ENCODE measurements at places on chromosomes 2 and 18.

DNA sequence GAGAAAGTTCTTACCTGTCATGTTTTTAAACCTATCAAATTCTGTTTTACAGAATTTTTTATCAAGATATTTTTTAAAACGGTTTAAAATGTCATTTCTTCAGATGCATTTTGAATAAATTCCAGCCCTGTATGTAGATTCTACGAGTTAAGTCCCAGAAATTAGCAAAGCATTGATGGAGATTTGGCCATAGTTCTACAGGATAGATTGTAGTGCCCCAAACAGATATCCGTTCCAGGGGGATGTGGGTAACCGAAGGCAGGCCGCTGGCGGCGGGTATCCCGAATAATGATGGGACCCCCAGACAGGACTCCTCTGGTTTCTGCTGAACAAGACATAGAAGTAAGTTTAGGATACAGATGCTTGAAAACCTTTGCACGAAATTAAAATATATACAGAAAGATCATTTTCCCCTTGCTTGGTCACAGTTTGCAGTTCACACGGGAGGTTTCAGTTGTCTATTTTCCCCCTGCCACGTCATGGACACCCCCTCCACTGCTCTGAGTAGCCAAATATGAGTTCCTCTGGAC is 755 bp downstream of the NOL4 start:
- DNase-seq: no peak

DNA sequence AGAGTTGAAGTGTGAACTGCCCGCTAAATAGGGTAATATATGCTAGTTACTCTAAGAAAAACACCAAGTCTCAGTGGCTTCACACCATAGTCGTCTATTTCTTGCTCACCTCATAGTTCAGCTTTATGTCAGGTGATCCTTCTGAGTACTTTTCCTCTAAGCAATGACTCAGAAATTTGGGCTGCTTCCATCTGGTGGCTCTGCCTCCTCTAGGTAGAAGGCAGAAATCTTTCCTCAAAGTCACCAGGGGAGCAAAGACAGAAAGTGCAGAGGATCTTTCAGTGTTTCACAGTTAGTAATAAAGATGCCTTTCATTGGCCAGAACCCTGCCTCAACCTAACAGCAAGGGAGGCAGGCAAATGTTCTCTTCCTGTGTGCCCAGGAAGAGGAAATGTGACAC is 17.3 kb downstream of the CDH20 start:
- no peak for DNase-seq

DNA sequence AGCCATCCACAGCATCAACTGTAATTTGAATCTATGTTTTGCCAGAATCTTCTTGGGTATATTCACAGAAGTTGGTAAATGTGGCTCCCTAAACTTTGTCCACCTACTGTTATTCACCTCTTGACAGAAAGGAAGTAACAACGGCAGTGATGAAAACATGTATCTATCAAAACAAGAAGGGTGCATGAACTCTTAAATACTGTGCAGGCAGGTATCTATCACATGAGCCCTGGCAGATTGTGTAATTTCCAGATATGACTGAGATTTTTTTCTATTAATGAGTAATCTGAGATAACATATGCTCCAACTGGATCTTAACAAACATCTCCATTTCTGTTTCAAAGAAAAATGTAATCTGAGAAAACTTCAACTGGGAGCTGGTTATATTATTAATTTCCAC is 36.6 kb downstream of the SFT2D3 start:
- DNase-seq: no peak

GRCh38 chr2:176554101-176555048 is 285.1 kb downstream of the MTX2 start:
- DNase-seq: peak; percentile 22

DNA sequence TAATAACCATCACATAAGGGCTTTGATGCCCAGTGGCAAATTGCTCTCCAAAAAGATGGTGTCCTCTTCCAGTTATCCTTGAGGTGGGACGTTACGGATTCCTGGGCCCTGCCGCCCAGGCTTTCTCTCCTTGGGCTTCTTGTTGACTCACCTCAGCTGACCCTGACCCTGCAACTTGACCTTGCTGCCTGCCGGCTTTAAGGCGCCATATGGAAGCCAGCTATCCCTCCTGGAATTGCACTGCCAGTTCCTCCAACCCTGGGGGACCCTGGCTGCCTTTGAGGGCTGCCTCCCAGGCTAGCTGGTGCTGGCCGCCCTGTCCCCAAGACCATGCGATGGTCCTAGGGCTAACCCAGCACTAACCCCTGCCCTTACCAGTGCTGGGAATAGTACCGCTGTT is 28.3 kb upstream of the B3GNT7 start:
- no peak for DNase-seq

- DNase-seq: peak; percentile 10
These were observed 1.7 kb downstream of the RTN4 start for GRCh38 chr2:55048508-55049042.

DNA sequence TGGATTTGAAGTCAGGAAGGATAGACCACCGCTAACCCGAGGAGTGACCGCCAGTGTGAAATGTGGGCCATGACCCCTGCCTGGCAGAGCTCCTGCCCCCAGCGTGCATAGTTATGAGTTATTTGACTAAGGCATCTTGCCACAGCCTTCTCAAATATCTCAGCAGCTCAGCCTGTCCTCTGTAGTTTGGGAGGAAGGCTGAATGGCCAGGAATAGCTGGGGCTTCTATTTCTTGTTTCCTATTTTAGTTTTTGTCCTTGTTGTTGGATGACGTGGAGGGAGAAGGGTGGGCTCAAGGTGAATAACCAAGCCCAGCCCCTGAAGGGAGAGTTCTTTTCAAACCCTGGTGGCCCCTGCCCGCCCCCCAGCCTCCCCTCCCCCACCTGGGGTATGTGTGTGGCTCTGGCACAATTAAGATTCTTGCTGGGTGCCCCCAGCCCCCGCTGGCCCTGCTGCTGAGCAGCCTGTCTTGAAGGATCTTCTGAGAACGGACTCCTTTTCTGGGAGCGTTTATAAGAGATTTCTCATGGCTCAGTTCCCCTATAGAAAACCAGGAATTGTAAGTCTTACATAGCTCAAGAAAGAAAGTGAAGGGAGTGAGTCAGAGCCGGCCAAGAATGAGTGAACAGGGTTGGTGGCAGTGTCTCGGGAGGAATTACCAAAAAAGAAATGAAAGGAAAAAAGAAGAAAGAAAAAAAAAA is 157.4 kb downstream of the GLI2 start:
- no peak for DNase-seq

DNA sequence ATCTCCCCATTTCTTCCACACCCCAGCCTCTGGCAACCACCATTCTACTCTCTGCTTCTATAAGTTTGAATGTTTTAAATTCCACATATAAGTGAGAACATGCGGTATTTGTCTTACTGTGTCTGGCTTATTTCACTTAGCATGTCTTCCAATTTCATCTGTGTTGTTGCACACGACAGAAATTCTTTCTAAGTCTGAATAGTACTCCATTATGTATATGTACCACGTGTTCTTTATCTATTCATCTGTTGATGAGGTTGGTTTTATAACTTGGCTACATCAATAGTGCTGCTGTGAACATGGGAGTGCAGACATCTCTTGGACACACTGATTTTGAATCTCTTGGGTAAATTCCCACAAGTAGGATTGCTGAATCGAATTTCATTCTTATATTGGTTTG is 31.8 kb upstream of the MTX2 start:
- no peak for DNase-seq

GRCh38 chr2:39522518-39522877 is 85.4 kb upstream of the MAP4K3 start:
- no peak for DNase-seq

DNA sequence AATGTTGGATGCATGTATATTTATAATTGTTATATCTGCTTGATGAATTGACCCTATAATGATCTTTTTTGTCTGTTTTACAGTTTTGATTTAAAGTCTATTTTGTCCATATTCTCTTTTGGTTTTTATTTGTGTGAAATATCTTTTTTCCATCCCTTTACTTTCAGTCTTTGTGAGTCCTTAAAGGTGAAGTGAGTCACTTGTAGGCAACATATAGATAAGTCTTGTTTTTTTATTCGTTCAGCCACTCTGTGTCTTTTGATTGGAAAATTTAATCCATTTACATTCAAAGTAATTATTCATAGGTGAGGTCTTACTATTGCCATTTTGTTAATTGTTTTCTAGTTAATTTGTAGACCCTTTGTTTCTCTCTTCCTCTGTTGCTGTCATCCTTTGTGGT is 62.5 kb downstream of the NUP35 start:
- no peak for DNase-seq

DNA sequence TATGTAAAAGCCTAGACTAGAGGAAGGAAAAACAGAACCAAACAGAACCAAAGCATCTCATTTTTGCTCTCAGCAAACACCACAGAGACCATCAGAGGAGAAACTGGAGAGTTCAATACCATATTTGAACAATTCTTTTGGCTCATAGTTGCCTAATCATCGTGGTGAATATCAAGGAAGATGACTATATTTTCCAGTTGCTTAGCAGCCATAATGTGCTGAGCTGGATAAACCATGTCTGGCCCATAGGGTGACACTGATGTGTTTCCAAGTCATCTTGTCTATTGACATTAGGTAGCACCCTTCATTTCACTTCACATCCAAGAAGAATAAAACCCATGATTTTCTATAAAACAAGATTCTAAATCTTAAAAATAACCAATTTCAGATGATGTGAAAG is 5.9 kb upstream of the XRCC5 start:
- DNase-seq: no peak

DNA sequence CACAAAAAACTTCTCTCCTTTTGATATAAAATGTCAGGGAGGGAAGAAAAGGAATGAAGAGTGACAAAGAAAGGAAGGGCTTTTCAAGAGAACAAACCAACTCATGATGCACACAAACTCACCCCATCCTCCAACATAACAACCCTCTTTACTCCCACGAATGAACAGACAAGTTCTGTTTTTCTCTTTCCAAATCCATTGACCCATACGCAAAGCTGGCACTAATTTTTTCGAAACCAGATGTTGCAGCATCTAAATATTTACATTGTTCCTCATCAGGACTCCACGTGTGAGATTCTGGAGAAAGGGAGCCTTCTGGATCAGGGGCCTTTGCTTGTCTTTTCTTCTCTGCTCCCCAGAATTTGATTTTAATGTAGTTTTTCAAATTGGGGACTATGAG is 143.3 kb upstream of the BCL2L11 start:
- no peak for DNase-seq

DNA sequence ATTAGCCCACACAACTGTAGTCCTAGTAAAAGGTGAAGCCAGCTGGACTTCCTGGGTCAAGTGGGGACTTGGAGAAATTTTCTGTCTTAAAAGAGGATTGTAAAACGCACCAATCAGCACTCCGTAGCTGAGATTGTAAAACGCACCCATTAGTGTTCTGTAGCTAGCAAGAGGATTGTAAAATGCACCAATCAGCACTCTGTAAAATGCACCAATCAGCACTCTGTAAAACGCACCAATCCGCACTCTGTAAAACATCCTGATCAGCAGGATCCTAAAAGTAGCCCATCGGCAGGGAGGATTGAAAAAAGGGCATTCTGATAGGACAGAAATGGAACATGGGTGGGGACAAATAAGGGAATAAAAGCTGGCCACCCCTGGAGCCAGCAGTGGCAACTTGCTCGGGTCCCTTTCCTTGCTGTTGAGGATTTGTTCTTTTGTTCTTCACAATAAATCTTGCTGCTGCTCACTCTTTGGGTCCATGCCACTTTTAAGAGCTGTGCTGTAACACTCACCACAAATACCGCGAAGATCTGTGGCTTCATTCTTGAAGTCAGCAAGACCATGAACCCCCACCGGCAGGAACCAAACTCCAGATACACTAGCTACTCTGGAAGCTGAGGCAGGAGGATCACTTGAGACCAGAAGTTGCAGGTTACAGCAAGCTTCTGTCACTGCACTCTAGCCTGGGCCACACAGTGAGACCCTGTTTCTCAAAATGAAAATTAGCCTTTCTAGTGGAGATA is 102.6 kb downstream of the HS6ST1 start:
- DNase-seq: no peak

DNA sequence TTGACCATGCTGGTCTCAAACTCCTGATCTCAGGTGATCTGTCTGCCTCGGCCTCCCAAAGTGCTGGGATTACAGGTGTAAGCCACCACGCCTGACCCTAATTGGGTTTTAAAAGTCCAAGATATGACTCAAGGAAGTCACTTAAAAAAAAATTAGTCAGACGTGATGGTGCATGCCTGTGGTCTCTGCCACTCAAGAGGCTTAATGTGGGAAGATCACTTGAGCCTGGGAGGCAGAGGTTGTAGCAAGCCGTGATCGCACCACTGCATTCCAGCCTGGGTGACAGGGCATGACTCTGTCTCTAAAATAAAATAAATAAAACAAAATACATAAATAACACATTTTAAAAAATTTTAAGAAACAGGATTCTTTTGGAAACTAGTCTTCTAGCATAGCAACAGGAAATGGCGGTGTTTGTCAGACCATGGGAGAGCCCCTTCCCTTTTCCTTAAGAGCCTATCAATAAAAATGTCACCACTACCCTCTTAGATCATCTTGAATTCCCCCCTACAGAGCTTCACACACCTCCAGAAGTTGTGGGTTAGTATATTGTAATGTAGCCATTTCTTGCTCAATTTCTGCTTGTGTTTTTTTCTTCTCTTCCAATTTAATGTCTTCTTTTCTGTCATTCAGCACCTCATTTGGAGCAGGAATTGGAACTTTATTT is 20.1 kb downstream of the SFT2D3 start:
- no peak for DNase-seq

- DNase-seq: no peak
These were observed 233.4 kb upstream of the SIX3 start for GRCh38 chr2:44707945-44708660.

GRCh38 chr2:118050386-118050785 is 36.5 kb upstream of the CCDC93 start:
- no peak for DNase-seq

GRCh38 chr2:74715880-74716279 is 61.8 kb downstream of the SEMA4F start:
- DNase-seq: no peak

DNA sequence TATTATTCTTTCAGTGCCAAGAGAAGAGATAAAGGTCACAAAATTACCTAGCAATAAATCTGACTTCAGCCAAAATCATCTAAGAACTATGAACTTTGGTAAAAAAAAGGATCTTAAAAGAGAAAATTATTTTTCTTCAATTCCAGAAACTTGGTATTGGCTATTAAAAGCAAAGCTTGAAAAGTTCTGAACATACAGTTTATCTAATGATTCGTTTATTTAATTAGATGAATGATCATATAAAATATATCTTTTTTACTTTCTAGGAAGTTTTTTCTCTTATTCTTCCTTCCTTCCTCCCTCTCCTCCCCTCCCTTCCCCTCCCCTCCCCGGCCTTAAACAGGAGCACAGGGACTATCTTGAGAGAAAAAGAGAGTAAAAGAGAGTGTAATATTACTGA is 536.1 kb downstream of the SOX11 start:
- no peak for DNase-seq

- no peak for DNase-seq
These were observed 95.4 kb downstream of the LAMA1 start for GRCh38 chr18:7021994-7022840.

DNA sequence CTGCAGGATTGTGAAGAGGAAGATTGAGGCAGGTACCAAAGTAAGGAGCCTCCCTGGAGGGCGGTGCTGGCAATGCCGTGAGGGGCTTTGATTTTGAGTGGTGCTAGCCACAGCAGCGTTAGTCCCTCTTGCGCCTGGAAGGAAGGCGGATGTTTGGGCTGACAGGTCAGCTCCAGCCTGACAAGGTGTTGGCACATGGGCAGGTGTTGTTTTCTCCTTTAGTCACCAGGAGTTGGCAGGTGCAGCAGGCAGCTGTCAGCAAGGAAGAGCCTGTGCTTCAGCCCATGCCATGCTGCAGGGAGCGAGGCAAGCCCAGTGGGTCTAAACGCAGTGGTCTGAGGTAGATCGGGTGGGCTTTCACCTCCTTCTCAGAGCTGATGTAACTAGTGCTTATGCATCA is 8.5 kb downstream of the SEC11C start:
- no peak for DNase-seq

- DNase-seq: no peak
These were observed 36.9 kb downstream of the KLF7 start for GRCh38 chr2:207128867-207129266.

Data from activated naive CD8-positive, alpha-beta T cell treated with anti-CD3 and anti-CD28 coated beads, Interleukin-2, amount 50 U/mL, for 24 hours (primary cell).